ENCODE measurements at places on chromosomes 2 and 18.

GRCh38 chr2:213229814-213230213, 54.5 kb upstream of the SPAG16 start:
- DNase-seq, result no peak

DNA sequence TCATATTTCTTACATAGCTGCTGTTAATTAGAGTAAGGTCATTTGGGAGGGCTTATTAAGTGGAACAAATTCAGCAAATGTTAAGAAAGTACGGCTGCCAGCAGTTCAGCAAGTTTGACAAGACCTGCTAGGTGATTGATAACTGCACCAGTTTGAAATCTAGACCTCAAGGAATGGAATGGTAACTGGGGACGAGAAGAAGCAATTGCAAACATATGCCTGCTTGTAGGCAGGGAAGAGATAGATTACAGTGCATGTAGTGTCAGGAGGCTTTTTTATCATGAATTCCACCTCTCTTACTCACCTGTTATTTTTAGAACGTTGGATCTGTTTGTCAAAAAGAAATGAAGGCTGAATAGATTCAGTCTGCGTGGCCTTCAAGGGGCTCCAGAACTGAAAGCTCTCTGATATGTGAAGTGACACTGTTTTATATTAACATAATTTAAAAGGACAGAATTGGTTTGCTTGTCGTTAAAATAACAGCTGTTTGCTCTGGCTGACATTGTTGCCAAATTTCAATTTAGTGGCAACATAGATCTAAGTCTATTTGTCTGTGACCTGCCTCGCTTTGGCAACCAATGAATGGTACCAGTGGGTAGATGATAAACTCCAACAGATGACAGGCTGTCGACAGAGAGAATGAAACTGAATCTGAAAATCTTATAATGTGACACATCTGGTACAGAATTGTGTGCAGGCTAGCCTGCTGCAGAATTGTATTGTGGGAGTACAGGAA, 199.3 kb downstream of the ZNF407 start:
- DNase-seq, result no peak

DNA sequence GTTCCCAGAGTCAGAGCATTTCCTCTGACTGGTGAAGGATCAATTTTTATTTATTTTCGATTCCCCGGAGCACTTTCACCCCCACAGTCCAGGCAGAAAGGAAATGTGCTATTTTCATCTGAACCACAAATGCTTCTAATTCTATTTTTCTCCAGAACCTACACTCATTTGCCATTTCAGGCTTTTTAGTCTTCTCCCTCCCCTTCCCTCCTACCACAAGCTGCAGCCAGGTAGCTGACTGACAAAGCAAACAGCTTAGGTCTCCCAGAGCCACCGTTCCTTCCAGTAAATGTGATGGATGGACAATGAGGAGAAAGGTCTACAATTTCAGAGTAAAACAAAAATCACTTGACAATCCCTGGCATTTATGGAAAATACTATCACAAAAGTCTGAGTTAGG, 76.9 kb downstream of the KLF7 start:
- no peak for DNase-seq

- no peak for DNase-seq
Measured at GRCh38 chr2:235541016-235541415, 47.2 kb downstream of the AGAP1 start.

DNA sequence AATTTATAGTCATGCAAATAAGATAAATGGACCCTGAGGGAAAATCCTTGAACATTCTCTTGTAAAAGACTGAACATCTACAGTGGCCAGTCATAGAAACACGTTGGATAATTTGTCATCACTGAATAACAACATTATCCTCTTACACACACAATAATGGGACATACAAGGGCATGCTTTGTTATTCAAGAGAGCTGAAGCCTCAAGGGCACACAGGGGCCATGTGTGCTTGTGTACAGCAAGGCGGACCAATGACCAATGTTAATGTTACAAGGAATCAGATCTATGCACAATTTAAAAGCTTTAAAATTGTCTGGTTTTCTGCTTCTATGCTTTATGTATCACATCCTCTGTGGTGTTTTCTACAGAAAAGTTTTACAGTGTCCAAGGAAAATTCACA, 23.7 kb downstream of the COL6A3 start:
- DNase-seq, result no peak

- no peak for DNase-seq
Measured at GRCh38 chr2:171411791-171412483, 21.9 kb downstream of the METTL8 start.

DNA sequence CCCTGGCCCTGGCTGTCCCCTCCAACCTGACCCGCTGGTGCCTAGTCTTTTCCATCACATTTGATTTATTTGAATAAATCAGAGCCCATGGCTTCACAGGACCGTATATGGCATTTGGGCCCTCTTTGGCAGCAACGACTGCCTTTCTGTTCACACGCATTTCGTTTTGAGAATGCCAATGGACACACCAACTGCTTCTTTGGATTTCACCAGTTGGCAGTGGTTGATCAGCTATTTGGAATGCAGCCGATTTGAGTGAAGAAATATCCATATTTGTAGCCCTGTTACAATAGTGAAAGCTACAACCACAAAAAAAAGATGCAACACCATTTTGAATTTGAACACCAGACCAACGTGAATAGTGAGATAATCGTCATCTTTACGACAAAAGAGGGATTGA, 56.5 kb downstream of the GNAL start:
- DNase-seq, result no peak

DNA sequence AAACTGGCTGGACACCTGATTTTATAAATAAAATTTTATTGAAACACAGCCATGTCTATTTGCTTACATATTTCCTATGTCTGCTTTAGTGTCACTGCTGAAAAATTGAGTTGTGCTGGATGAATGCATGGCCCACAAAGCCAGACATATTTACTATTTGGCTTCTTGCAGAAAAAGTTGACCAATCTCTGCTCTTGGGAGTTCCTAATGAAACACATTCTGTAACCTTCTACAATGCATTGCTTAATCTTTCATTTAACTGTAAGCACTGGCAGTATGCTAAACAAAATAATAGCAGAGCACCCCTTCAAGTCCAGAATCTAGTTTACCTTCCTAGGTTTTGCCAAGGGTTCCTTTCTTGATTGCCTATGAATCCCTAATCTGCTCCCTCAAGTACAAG, 17.7 kb upstream of the SERPINB7 start:
- no peak for DNase-seq

DNA sequence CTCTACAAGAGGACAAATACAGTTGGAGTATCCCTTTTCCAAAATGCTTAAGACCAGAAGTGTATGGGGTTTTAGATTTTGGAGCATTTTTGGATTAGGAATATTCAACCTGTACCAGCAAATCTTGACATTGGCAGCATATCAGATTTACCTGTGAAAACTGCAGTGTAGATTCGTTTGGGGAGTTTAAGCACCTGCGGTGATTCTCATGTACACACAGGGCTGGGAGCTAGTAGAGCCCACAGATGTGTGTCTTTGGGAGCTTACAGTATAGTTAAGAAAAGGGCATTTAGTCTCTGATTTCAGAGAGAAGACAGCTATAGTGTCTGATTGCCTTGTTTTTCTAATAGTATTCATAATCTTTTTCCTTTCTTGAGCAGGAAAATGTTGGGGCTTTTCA, 30.1 kb downstream of the PTCD3 start:
- no peak for DNase-seq

GRCh38 chr2:56522605-56523089, 338.9 kb downstream of the CCDC85A start:
- no peak for DNase-seq

DNA sequence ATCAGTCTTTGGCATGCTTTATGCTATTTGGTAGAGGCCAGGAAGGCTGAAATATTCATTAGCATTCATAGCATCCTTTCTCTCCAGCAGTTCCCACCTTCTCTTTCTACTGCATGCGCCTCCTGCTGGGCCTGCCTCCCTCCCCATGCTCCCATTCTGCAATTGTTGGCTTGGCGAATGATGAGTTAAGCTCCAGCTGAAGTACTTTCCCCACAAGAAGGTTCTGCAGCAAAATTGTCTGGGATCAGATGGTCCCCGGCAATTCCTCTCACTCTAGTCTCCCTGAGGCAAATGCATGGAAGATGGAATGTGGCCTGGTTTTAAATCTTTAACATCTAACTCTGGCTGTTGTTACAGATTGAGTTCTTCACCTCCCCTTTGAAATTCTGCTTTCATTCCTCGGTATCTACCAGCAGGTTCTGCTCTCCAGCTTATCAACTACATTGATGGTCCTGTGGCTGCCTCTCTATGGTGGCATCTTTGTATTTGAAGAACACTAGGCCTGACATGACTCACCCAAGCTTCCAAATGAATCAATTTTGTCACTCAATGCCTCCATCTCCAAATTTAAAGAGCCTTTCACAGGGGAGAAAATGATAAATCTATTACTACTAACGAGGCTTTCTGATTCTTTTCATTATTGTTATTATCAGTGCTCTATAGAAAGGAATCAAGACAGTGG, 55.9 kb downstream of the KCTD18 start:
- DNase-seq, result no peak

- no peak for DNase-seq
Measured at GRCh38 chr2:179790235-179791217, 70.9 kb downstream of the ZNF385B start.

DNA sequence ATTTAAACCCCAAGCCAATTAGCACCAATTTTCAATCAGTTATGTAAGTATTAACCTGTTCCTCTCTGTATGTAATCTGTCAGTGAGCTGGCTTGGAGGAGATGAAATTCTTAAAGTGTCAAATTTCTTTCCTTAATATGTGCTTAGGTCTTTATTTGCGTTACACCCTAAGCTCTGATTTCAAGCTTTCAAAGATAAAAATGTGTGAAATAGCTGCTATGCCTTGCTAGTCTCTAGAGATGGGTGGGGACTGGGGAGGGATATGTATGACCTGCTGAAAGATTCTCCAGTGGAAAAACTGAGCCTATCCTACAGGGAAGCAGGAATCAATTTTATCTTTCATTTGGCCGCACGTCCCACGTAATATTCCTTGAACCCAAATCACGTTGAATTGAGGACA, 264.5 kb downstream of the RND3 start:
- no peak for DNase-seq

DNA sequence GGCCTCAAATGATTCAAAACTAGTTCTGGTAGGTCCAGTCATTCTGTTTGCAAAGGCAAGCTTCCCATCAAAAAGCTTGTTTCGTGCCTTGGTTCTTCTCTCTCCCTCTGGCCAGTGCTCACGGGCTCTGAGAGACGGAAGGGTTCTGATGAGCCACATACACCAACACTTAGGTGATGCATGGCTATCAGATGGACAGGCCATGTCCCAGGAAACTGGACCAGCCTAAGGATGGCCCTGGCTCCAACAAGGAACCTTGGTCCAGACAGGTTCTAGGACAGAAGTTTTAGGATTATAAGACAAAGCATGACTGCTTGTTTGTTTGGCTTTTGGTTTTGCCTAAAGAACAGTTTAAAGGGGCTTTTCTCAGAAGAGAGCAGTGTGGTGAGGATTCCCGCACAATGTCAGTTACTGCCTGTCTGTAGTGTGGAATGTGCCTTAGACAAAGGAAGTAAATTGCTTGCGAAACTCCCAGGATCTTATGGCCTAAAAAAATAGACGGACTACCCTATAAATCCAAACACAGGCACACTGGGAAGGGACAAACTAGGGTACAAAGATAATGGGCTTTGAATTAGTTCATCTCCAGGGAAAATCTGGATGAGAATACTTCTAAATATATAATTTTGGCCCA, 10.3 kb downstream of the CYP1B1 start:
- DNase-seq, result no peak

GRCh38 chr2:236689393-236689700, 119.7 kb downstream of the ACKR3 start:
- no peak for DNase-seq

DNA sequence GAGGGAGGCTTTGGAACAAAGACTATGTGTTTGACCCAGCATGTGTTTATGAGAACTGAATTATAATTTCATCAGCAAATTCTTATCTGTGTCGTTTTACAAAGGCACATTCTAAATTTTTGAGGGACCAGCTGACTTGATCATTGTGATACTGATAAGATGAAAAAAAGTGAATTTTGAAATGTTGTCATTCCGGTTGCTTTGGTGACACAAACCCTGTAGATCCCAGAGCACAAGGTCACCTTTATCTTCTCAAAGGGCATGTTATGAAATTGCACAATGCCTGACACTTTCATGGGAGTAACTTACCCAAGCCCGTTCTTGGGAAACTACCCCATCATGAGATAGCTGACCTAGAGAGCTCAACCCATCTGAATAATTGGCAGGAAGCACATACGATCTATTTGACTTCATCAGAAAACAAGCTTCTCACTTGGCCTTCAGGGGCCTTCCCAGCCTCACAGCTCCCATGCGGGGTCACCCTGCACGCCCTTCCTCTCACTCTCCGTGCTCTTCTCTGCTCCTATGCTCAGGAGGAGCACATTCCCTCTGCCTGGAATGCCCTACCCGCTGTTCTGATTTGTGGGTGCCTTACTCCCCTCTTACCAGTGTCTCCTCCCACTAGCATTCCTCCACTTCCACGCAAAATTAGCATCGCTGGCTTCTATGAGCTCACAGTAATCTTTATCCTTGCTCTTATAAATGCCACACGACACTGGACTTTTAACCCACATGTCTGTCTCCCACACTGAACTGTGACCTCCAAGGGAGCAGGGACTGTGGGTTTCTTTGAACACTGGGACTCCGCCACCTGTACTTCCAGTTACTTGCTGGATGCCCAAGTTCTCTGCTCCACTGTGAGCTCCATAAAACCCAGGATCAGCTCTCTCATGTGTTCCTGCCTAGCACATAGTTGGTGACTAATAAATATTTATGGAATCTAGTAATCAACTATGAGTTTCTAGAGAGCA, 555.8 kb upstream of the ID2 start:
- DNase-seq, result no peak

Data from activated naive CD4-positive, alpha-beta T cell treated with anti-CD3 and anti-CD28 coated beads, Interleukin-2, amount 50 U/mL, for 16 hours (primary cell).